Aorta (tissue), 5 donors: ENCODE measurements at places on chromosomes 11 and 22. TPM values are rescaled to one million over a fixed set of nuclear protein-coding genes. Genes with fewer than 3 reads are reported as not detected.

Gene SERHL2
- 2.9 TPM for total RNA-seq

Gene GLB1L2
- total RNA-seq = 0.94 TPM

Gene GLYAT
- not detected for total RNA-seq

Gene PRRG4
- total RNA-seq = 2.0 TPM

Gene RFPL1
- total RNA-seq = not detected

Gene TMX2
- 40.6 TPM for total RNA-seq

DNA sequence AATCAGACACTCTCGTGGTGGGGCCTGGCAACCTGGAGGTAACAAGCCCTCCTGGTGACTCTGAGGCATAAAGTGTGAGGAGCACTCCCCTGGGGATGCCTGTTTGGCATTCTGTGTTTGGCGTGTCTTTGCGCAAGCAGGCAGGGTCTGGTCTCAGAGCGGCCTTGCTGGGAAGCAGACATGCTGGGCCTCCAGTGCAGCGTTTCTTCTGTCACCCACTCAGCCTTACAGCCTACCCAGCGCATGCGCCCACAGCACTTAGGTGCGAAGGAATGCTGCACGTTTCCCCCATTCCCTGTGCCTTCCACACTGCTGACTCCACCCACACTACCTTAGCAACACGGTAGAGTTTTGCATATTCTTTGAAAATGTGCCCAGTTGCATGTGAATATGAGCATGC is 7.4 kb upstream of the CXCR5 start:
- DNase-seq = no peak

DNA sequence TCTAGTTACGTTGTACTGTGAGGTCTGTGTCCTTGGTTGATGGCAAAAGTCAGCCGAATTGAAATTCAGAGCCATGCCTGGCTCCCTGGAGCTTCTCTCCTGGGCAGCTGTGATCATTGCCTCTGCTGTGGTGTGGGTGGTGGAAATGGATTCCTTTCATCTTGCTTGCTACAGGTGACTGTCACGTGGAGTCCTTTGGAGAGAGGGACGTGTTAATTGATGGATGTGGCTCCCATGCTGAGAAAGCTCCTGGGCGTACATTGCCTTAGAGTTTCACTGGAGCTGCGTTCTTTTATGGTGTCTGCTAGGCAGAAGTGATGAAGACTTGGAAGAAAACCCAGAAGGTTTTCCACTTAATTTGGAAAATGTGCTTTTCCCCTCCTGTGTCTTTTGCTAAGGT is 41.9 kb upstream of the PPP6R3 start:
- no peak for DNase-seq

- DNase-seq = no peak
Observed at GRCh38 chr11:134662629-134663360, 250.8 kb upstream of the B3GAT1 start.

DNA sequence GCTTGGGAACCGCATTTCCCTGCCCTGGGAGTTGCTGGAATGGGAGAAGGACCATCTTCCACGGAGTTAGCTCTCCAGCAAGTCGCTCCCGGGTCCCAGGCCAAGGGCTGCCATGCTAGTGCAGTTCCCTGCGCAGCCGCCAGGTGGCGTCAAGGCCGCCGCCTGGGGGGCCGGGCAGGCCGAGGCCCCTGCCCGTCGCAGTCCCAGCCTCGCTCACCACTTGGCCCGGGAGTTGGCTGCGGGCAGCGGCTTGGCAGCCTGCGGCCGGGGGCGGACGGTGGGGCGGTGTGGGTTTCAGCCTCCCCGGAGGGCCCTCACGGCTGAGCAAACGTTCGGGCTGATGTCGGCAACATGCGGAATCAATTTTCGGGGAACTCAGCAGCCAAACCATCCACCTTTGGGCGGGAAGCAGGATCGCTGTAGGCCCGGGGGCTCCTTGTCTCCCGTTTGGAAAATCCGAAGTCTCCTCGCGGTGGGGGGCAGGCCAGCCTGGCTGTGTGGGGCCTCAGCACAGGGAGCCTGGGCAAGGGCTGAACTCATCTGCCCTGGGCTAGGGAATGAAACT is 415.1 kb downstream of the SOX6 start:
- DNase-seq = no peak

- DNase-seq = no peak
Observed at GRCh38 chr11:125271483-125272091, 107.0 kb downstream of the PKNOX2 start.

GRCh38 chr22:17501679-17502285 is 61.5 kb upstream of the SLC25A18 start:
- no peak for DNase-seq

GRCh38 chr11:64686466-64687170 is 36.4 kb downstream of the NRXN2 start:
- no peak for DNase-seq

- peak; percentile 84 for DNase-seq
Observed at GRCh38 chr11:61551634-61552033, 29.2 kb downstream of the SYT7 start.

GRCh38 chr11:58923300-58923788 is 15.9 kb upstream of the GLYATL1 start:
- DNase-seq = no peak

DNA sequence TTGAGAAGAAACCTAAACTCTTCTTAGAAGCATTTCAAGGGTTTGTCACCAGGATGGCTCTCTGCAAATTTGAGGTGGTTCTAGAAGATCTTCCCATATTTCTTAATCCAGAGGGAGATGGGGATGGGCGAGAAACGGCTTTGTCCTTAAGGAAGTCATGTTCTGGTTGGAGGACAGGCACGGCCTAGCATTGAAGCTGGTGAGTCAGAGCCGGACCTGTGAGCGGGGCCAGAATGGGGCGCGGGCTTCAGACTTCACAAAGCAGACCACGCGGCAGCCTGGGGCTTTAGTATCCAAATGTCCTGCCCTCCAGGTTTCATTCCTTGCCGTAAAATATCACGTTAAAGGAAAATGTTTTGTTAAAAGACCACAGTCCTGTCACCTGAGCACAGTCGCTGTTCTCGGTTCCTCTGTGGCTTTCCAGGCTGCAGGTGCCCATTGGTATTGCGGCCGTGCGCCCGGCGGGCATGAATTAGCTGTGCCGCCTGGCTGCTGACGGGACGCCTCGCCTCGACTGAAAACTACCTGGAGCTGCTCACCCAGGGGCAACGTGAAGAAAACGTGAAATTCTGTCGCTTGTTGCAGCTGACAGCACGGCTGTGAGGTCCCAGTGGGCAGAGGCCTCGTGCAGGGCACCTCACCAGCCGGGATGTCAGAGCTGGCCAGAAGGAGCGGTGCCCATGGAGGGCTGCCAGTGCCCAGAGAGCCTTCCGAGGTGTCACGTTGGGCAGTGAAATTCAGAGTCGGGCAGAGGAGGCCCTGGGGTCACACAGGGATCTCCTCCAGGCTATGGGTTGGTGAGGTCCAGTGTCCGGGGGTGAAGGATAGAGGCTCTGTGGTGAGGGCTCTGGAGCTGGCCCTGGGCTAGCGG is 59.0 kb downstream of the LRP5 start:
- DNase-seq = no peak

GRCh38 chr11:45777127-45777969 is 27.6 kb upstream of the SLC35C1 start:
- no peak for DNase-seq

- no peak for DNase-seq
Observed at GRCh38 chr22:43853328-43853931, 8.9 kb downstream of the SULT4A1 start.

DNA sequence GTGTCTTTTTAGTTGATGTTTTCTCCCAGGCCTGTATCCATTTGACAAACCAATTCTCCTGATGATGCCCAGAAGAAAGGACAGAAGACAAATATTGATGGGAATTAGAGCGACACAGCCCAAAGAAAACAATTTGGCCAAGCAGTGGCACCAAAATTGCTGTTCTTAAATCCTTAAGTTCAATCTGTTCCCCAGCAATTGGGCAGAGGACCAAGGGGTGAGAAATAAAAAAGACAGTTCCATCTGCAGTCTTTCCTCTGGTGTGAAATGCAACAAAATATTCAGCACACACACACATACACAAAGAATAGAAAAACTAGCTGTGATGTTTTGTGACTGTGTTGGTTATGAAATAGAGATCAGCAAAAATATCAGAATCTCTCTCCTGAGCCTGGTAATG is 38.0 kb upstream of the ASPHD2 start:
- DNase-seq = no peak

- no peak for DNase-seq
Observed at GRCh38 chr11:17696741-17697140, 22.6 kb upstream of the MYOD1 start.

GRCh38 chr11:114307524-114308203 is 11.5 kb downstream of the NNMT start:
- peak; percentile 87 for DNase-seq

DNA sequence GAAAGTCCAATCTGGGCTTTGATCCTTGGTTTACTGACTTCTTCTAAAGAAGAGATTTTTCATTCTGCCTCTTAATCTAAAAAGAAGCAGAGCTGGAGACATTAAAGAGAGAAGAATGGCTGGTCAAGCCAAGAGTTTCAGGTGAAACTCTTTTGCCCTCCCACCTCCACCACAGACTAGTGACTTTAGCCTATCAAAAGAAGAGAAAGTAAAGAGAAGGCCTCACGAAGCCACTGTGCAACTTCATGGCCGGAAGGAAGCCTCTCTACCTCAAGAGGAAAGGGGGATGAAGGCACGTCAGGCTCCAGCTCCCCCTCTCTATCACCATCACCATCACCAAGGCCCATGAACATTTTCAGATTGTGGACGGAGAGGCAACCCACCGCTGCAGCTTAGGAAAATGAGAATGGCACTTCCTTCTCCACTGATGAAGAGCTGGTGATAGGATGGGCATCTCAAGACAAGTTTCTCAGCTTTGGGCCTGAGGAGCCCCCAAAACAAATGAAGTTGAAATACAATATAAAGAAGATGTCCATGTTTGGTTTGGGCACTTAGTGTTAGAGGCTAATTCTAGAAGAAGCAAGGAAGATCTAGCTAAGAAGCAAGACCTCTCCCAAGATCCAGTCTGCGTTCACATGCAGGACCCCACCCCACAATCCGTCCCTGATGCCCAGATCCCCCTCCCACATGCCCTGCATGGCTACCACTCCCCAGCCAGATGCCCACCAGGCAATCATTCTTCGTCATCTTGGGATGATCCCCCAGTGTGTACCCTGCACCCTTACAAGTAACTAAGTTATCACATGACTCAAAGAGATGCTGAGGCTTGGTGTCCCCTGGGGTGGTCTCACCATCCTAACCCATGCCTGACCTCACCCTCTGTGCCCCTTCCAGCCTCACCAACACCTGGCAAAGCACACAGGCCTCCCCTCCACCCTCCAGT is 52.6 kb downstream of the IGSF9B start:
- peak; percentile 4 for DNase-seq

DNA sequence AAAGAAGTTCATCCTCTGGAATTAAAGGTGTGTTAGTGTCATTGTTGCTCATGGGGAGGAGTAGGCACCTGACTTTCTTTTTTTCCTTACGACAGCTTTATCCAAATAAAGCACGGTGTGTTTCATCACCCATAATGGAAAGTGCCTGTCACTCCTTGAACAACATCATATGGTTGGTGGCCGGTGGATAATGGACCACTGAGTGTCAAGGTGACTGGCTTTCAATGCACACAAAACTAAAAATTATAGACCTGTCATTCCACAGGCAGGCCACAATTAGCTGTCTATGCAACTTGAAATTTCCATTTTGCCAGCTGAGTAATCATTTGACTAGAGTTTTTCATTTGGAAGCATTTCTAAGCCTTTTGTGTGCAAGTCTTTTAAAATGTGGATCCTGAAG is 45.0 kb upstream of the MPPED2 start:
- no peak for DNase-seq

- peak; percentile 30 for DNase-seq
Observed at GRCh38 chr22:44108806-44109385, 71.8 kb upstream of the PARVG start.

- no peak for DNase-seq
Observed at GRCh38 chr11:107202241-107202640, 184.0 kb upstream of the GUCY1A2 start.

DNA sequence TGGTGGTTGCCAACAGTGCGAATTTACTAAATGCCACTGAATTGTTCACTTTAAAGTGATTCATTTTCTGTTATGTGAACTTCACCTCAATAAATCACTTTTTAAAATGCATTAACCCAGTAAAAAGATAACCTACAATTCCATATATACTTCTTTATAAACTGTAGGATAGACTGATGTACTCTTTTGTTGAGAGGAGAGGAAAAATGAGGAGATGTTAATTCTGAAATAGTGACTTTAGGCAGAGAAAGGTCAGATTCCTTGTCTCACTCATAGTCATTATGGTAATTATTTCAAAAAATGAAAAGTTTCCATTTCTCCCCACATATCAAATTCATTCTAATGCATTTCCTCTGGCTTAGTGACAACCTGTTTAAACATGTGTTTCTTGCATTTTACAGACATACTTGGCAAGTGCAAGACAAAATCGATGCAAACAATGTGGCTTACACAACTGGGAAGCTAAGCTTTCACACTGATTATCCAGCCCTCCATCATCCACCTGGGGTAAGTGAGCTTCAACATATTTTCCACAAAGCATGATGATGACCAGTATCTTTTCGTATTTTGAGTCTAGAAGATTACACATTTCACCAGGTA is 74.5 kb downstream of the BBOX1 start:
- no peak for DNase-seq

GRCh38 chr11:111521135-111521534 is 6.6 kb downstream of the HOATZ start:
- no peak for DNase-seq

GRCh38 chr11:61701242-61701886 is 21.2 kb downstream of the DAGLA start:
- DNase-seq = no peak

DNA sequence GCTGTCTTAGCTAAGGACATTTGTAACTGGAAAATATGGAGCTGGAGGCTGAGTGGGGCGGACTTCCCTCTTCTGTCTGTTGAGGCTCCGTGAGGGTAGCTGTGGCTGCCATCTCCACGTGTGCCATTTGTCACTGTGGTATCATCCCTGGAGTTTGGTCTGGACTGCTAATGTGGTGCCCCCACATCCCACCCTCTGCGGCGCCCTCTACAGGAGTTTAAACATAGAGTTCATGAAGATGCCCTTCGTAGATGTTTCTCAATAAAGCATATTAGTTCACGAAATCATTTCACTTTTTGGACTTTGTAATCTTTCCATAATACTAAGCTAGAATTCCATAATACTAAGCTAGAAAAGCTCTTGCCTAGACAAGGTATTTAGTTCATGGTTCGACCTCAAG is 52.4 kb downstream of the TECTA start:
- DNase-seq = no peak
